Stimulated activated CD8-positive, alpha-beta memory T cell treated with anti-CD3 and anti-CD28 coated beads, Interleukin-15, amount 100 ng/mL, for 1 hour (primary cell): ENCODE measurements at places on chromosomes 16 and 17.

DNA sequence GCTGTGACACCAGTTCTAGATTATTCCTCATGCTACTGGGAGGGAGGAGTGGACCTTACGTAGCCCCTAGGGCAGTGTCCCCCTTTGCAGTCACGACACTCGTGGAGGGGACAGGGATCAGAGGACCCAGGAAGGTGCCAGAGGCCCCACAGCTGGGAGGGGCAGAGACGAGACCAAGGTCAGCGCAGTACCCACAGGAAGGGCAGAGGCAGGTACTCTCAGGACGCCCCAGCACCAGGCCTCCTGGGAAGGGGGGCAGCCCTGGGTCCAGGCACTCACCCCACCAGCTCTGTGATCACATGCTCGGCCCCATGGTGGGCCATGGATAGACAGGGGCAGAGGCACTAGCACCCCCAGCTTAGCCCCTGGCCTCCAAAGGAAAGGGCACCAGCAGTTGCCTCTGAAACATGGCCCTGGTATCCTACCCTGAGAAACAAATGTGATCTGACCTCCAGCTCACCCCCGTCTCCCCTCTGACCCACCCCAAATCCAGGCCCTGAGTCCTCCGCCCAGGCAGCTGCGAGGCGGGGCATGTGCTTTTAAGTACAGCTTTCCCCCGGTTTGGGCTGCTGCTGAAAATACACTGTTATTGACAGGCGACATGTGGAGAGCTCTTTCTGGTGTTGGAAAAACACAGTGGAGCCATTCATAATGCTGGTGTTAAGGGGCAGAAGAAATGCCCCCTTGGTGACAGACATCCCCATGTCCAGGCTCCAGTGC, 361.9 kb downstream of the C16orf95 start:
- no peak for DNase-seq

- DNase-seq, result no peak
Observed at GRCh38 chr16:87821376-87822107, 47.8 kb downstream of the SLC7A5 start.

DNA sequence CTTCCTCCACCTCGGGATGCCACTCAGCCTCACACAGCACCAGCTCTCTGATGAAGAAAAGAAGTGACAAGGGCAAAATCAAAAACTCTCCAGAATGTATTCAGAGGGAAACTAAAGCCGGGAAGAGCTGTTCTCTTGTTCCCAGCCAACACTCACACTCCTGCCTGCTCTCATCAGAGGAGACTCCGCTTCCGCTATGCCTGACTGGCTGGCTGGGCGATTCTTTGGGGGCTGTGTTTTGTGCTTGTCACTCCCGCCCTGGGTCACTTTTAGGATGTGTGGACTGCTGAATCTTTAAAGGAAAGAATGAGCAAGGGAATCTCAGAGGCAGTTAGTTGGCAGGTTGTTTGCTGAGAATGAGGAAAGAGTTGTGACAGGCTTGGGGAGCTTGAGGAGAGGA, 54.6 kb upstream of the TBX2 start:
- no peak for DNase-seq

DNA sequence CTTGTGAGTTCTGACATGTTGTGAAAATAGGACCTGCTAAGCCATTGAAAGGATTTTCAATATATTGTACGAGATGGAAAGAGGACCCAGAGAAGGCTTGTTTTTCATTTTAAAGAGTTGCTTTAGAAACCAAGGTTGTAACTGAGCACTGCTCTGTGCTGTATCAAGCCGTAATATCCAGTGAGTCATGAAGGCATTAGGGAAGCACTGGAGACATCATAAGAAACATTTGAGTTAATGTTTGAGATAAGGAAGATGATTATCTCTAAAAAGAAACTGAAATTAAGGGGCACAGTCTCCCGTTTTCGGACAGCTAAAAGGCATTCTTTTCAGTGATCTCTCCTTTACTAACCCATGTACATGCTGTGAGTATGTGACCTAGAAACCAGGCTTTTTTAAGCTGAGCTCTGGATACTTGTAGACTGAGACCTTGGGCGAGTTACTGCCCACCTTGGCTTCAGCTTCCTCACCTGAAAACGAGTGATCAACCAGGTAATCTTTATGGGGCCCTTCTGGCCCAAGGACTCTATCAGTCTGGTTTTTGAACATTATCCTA, 149.2 kb upstream of the TBX2 start:
- no peak for DNase-seq

DNA sequence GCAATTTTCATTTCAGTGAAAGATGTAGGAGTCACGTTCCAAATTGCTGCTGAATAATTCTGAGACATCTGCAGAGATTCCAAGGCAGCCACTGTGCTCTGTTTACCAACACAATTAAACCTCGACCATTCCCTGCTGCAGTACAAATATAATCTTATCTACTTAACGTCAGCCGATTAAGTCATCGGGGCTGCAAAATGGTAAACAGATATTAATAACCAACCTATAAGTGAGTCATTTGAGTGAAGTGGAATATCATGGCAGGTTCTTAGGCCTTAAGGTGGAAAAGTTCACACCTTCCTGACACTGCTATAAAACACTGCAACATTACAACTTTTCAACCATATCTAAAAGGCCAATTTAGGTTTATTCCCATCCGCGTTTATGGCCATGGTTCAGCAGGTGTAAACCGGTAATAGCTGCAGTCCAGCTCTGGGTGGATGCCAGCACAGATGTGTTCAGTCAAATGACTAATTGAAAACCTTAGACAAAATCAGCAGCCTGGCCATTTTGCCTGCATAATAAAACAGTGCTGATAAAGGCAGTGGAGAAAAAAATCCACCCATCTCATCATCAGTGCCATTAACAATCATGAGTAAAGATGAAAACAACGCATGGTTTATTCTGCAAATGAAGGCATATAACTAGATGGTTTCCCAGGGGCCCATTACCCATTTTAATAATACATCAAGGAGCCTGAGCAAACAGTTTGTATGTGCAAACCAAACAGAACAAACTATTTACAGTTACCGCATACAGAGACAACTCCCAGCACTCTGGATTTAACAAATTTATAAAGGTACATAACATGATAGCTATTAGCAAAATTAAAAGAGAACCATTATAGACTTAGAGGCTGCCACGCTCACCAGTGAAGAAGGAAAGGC, 202.9 kb upstream of the IRX3 start:
- no peak for DNase-seq

DNA sequence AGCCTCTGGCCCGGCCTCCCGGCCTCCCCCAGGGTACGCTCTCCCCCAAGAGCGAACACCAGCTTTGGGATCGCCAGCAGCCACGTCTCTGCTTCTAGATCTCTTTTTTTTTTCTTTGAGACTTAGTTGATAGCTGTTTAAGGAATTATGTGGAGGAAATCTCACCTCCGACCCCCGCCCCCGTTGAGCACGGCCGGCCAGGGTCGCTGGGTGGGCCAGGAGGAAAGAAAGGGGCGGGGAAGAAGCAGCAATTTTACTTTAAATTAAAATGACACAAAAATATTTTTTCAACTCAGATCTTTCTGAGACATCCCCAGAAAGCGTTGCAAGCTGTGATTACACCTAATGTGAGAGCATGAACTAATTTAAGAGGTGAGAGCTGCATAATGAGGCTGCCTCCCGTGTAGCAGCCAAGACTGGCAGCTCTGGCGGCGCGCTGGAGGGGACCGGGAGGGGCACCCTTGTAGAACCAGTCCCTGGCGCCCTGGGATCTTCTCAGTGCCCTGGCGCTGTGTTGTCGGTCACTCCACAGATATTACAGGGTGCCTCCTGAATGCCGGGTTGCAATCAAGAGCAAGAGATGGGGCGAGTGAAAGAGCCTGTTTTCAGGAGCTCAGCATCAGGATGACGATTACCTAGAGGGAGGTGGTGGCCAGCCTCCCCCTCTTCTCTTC, 1.9 kb upstream of the CBLN1 start:
- DNase-seq, result no peak

- DNase-seq, result no peak
Observed at GRCh38 chr16:6611535-6611934, 721.1 kb upstream of the RBFOX1 start.

- DNase-seq, result no peak
Observed at GRCh38 chr17:80478487-80479245, 2.3 kb upstream of the NPTX1 start.

DNA sequence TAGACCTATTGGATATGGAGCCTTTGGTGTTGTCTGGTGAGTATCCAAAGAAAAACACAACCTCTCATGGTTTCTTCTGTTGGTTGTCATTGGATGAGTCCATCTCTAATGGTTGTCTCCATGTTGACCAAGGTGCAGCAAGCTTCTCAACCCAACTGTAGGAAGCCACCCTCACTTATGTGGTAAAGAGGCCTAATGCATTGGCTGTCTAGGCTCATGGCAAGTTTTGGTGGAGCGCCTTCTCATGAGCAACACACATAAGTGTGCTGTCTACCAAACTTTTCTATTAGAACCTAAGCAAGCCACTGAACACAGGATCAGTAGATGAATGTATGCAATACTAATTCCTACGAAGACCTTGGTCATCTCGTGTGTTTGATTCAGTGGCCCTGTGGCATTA, 819 bp downstream of the NLK start:
- DNase-seq, result no peak

DNA sequence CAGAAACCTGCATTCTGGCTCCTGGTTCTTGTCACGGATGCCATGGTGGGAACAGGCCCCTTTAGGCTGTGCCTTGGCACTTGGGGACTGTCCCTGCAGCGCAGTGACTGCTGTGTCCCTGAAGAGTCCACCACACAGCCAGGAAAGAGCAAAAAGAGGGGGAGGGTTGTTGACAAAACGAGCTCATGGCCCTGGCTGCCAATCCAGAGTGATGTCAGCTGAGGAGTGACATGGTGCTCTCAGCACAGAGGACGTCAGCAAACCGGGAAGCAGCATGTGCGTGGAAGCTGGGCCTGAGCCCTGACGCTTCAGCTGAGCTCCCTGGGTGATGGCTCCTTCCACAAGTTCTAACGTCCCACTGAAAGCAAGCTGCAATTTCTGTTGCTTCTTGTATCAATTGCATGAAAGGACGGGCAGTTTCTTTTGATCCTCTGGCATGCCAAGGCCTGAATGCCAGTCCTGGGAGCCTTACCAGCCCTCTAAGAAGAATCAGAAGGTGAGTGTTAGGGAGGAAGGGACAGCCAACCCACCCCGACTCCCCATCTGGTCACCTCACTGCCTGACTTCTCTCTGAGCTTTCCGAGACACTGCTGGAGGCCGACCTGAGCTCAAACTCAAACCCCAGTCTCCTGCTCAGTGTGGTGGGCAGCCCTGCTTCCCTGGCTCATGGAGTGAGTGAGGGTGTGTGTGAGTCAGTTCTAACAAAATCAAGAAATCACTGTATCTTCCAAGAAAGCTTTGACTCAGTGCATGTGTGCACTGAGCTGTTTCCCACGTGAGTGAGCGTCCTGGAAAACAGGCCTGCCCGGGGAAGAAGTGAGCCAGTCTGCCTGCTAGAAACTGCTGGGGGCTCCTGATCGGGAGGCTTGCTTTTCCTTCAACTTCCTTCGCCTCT, 14.7 kb upstream of the WNT3 start:
- no peak for DNase-seq

GRCh38 chr16:17474037-17474436, 3.3 kb upstream of the XYLT1 start:
- no peak for DNase-seq

DNA sequence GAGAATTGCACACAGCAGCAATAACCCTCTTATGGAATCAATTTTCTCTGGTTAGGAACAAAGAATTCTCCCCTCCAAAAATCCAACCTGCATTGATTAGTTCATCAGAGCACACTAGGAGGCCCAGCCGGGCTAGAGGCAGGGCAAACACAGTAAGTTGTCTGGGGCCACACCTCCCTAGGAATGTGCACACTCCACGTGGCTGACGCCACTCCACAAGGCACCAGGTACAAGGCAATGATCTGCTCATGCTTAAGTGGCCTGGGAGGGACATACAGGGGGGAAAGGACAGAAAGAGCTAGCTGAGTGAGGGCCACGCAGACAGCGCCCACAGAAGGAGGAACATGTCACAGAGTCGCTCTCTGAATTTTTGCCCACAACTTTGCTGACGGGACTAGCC, 107.6 kb downstream of the SLC39A11 start:
- DNase-seq, result no peak

DNA sequence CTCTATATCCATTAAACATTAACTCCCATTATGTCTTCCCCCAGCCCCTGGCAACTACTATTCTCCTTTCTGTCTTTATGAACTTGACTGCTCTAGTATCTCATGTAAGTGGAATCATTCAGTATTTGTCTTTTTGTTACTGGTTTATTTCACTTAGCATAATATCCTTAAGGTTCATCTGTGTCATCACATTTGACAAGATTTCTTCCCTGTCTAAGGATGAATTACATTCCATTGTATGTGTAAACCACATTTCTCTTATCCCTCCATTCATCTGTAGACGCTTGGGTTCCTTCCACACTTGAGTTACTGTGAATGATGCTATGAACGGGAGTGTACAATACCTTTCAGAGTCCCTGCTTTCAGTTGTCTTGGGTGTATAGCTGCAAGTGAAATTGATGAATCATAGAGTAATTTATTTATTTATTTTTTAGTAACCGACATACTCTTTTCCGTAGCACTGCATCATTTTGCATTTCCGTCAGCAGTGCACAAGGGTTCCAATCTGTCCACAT, 399.7 kb upstream of the RBFOX1 start:
- DNase-seq, result no peak

DNA sequence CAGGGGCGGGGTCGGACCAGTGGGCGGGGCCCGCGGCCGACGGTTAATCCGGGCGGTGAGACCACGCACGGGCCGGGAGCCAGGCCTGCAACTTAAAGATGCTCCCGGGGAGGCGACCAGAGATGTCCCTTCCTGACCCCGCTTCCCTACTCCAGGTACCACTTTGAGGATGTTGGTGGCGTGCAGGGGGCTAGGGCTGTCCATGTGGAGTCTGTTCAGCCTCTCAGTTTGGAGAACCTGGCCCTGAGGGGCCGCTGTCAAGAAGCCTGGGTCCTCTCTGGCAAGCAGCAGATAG, 580 bp downstream of the RANGRF start:
- no peak for DNase-seq

GRCh38 chr17:8789743-8790142, 9.4 kb downstream of the MFSD6L start:
- DNase-seq, result no peak

GRCh38 chr16:49876716-49877129, 20.8 kb upstream of the ZNF423 start:
- no peak for DNase-seq

- no peak for DNase-seq
Observed at GRCh38 chr16:89378947-89379771, 111.2 kb downstream of the ANKRD11 start.

GRCh38 chr16:70416748-70417616, 21.9 kb downstream of the ST3GAL2 start:
- no peak for DNase-seq
